ENCODE measurements at places on chromosomes 6 and 20. TPM values are rescaled to one million over a fixed set of nuclear protein-coding genes. Genes with fewer than 3 reads are reported as not detected.

- peak; percentile 11 for DNase-seq
Measured at GRCh38 chr20:54897787-54898186, 422.4 kb downstream of the DOK5 start.

DNA sequence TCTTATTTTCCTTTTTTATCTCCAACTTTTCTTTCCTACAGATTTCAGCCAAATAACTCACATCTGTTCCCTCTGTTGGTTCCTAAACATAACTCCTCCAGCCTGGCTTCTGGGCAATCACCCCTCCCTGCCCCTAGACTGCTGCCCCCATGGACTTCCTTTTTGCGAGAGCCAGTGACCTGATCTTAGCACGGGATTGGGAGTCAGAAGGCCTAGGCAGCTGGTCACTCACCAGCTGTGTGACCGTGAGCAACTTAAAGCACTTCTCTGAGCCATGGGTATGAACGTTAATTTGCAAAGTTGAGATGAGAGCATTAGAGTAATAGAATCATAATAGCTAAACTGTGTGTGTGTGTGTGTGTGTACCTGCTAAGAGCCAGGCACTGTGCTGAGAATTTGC lies 4.5 kb upstream of the MMP9 start:
- DNase-seq = no peak

The TMEM74B gene
- polyA plus RNA-seq = 1.5 TPM

The HMGN3 gene
- 956 TPM for polyA plus RNA-seq

GRCh38 chr20:54665812-54666211 lies 190.4 kb downstream of the DOK5 start:
- no peak for DNase-seq

The FAM184A gene
- 10.6 TPM for polyA plus RNA-seq

DNA sequence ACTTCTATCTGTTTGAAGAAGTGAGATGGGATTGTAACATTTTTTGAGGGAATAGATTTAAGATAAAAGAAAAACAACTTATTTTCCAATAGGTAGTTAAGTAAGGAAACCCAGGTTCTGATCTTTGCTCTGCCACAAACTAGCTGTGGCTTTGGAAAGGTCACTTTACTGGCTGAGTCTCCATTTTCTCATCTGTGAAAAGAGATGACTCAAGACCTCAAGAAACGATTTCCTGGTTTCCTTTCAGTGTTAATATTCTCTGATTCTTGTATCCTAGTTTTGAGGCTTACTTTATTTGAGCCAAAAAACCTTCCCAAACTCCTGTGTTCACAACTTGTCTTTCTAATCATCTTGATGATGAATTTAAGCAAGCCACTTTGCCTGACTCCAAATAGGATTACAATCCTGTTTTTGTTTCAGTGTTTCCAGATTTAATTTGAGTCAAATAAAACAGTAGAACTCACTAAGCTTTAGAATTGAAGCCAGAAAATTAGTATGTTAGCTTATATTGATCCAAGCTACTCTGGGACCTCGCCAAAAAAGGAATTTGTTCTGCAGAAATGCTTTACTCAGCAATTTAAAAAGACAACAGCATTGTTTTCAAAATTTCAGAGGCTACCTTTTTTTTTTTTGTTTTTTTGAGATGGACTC lies 51.1 kb downstream of the ENPP1 start:
- DNase-seq = no peak

DNA sequence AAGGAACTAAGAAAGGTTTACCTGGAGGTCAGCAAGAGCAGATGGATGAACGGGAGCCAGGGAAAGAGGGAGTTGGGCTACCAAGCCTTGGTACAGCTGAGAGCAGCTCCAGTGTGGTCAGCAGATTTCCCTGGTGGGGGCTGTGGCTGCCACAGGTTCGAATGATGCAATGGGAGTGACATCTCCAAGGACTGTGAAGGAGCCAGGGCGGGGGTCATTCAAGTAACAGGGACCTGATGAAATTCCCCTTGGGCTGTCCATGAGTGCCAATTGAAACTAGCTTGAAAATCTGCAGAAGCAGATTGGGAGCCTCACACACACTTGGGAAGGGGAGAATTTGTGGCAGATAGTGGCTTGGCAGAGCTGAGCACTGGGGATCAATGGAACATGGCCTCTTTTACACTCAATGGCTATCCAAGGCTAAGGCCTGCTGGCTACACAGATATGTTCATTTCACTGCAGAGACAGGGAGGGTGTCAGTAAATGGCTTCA lies 247.0 kb upstream of the ECI2 start:
- DNase-seq = no peak

- DNase-seq = peak; percentile 85
Measured at GRCh38 chr20:52731093-52731492, 241.1 kb upstream of the TSHZ2 start.

The C6orf132 gene
- polyA plus RNA-seq = 22.2 TPM

DNA sequence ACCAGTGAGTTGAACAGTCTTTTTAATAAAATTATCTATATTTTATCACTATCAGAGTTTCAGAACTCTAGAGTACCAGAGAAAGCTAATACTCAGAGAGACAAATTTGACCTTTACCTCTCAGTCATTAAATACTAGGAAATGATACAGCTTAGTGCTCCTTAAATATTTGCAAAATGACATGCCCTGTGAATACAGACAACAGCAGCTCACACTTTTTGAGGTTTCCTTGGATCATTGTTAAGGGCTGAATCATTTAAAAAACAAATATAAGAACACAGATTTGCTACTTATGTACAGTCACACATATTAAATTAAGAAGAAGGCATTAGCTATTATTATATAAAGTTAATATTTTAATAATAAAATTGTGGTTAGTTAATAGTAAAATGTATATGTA lies 1158.7 kb upstream of the EYS start:
- DNase-seq = no peak

The SPTLC3 gene
- 0.66 TPM for polyA plus RNA-seq

DNA sequence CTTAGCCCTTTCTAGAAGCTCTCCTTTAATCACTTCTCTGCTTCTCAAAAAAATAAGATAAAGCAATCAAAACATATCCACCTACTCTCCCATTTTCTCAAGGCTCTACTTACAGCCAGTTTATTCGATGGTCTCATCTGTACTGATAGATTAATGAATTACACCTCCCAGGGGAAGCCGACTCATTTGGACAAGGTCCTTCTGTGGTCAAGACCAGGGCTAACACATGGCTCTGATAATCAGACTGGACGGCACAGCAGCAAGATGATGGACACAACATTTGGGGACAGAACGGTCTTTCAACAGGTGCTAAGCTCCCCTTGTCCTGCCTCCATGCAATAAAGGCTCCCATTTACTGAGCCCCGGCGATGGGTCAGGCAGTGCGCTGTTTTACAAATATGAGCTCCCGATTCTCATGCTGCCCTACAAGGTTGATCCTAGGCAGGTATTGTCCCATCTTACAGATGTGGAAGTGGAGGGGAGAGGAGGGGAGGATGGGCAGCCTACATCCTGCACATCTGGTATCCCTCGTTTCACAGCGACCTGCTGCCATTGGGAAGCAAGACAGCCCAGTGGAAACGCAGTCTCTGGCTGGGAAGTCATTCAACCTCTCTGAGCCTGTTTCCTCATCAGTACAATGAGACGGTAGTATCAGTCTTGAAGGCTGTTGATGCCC lies 15.7 kb downstream of the CPNE5 start:
- DNase-seq = no peak

- DNase-seq = no peak
Measured at GRCh38 chr6:47061309-47062300, 19.5 kb upstream of the ADGRF1 start.

The POU3F2 gene
- 0.31 TPM for polyA plus RNA-seq

The KCNK17 gene
- 1.2 TPM for polyA plus RNA-seq

- no peak for DNase-seq
Measured at GRCh38 chr6:124997196-124997875, 35.1 kb downstream of the RNF217 start.

The SNAP91 gene
- polyA plus RNA-seq = 1.2 TPM

DNA sequence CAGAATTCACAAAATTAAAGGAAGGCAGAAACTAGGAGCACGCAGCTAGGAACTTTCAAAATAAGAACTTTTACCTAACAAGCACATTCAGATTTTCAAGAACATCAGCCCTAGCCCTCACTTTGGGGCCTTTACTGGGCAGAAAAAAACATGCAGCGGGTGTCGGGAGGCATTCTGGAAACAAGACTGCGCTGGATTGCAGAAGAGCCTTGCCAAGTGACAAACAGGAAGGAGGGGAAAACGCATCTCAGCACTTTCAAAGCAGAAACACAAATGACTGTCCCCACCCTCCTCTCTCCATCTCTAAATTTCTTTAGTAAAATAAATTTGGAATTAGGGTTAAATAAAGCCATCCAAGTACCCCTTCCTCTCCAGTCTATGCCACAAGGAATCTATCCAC lies 74.6 kb upstream of the RREB1 start:
- DNase-seq = no peak

DNA sequence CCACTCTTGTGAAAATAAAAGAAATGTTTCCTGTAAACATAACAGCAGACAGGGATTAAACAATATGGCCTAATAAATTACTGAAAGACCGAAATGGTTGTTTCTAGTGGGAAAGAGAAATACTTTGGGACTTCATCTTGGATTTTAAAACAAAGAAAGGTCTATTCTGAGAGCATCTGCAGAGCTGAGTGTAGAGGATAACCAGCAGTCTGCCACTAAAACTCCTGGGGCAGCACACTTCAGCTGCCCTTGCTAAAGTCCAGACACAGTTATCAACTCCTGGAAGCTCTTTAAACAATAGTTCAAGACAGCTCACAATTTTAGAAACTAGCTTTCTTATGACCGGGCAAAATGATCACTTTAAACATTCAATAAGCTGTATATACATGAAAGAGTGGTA lies 38.6 kb downstream of the AKIRIN2 start:
- no peak for DNase-seq
